ENCODE measurements at places on chromosomes 1 and 21. TPM values are rescaled to one million over a fixed set of nuclear protein-coding genes. Genes with fewer than 3 reads are reported as not detected.

FCAMR gene
- total RNA-seq = not detected

MFAP2 gene
- total RNA-seq = 141 TPM

DNA sequence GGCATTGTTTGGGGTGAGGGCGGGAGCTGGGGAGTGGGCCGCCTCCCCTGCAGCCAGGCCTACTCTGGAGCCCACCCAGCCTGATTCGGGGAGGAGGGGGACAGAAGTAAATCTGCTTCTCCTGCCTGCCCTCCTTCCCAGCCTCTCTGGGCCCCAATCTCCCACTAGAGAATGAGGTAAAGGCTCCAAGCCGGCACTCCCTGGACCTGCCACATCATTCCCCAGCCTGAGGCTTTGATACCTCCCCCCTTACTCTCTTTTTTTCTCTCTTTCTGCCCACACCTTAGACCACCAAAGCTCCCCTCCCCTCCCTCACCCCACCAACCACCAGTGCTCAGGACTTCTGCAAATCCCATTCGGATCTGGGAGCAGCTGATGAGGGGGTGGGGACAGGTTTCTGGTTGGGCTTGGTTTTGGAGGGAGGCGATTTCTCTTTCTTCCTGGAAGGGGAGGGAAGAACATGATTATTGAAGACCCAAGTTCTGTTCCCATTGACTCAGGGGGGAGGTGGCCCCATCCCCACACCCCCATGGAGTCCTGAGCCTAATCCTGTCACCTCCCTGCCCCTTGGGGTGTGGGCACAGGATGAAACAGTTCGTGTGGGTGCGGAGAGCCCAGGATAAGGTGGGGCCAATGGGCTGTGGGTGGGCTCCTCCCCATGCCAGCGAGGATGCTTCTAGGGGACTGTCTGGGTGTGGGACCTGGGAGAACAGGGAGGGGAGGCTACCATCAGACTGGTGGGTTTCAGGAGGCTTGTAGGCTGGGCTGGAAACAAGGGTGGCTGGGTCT is 1.3 kb downstream of the MAP7D1 start:
- peaks cover 31% of the 10 kb centered on the region for H3K27me3 ChIP-seq
- H3K36me3 ChIP-seq = no peaks in the 10 kb centered on the region
- peak overlapping the region; percentile 79 for H3K4me3 ChIP-seq
- no peak overlapping the region for H3K27ac ChIP-seq

GBP7 gene
- total RNA-seq = not detected

GRCh38 chr1:203557390-203557789 is 63.4 kb downstream of the OPTC start:
- H3K27me3 ChIP-seq = no peaks in the 10 kb centered on the region
- H3K27ac ChIP-seq = 0 out of 2 replicates have a peak overlapping the region, but pooled peaks have one; percentile 14
- peaks cover 41% of the 10 kb centered on the region for H3K4me1 ChIP-seq
- no peaks in the 10 kb centered on the region for H3K36me3 ChIP-seq
- no peak overlapping the region for H3K4me3 ChIP-seq
- no peak for DNase-seq

DNA sequence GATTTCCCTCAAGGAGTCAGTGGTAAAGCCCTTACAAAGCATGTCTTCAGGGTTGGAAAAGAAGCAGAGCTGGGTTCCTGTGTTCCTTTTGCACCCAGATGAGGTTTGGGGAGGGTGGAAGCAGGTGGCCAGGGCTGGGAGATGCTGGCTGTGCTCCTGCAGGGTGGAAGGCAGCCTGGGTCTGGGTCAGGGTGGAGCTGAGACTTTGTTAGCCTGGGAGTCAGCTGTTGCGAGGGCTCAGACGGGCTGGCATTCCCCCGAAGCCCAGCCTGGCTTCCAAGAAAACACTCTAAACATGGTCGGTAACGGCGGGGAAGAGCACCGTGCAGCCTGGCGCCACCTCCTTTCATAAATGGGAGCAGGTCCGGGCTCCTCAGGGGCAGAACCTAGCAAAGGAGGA is 43.7 kb upstream of the EPS8L3 start:
- H3K27me3 ChIP-seq = no peaks in the 10 kb centered on the region
- H3K4me1 ChIP-seq = no peaks in the 10 kb centered on the region
- no peak for DNase-seq
- H3K36me3 ChIP-seq = no peaks in the 10 kb centered on the region
- H3K27ac ChIP-seq = no peak overlapping the region
- H3K4me3 ChIP-seq = no peak overlapping the region

DNA sequence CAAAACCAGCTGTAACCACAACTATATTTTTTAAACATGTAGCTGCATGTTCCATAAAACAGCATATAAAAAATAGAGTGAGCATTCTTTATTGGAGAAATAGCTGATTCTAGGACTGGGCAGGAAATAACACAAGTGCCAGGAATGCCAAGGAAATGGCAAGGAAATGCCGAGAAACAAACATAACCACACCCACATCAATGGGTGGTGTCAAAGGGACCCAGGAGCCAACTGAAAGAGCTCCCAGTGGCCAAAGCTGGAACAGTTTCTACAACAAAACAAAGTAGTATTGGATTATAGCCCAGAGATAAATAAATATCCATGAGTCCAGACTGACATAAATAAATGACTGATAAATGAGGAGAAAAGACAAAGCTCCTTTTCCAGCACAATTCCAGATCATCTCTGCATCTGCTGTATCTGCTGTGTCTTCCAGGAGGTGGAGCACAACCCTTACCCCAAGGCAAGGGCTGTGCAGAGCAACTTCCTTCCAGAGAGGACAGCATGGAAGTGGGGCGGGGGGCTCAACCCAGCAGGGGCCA is 28.1 kb downstream of the ADARB1 start:
- no peaks in the 10 kb centered on the region for H3K36me3 ChIP-seq
- H3K27ac ChIP-seq = peak overlapping the region; percentile 25
- no peaks in the 10 kb centered on the region for H3K27me3 ChIP-seq

BRDT gene
- total RNA-seq = 0.13 TPM

- no peaks in the 10 kb centered on the region for H3K4me1 ChIP-seq
- H3K27me3 ChIP-seq = no peaks in the 10 kb centered on the region
- no peaks in the 10 kb centered on the region for H3K36me3 ChIP-seq
- H3K27ac ChIP-seq = no peak overlapping the region
Observed at GRCh38 chr1:56024155-56024554, 555.2 kb downstream of the PLPP3 start.

APCS gene
- 0.64 TPM for total RNA-seq
